ENCODE measurements at places on chromosomes 3 and 15. TPM values are rescaled to one million over a fixed set of nuclear protein-coding genes. Genes with fewer than 3 reads are reported as not detected.

NEK11 gene
- polyA plus RNA-seq: 13.1 TPM

ARL8B gene
- 84.4 TPM for polyA plus RNA-seq

SETD5 gene
- 103 TPM for polyA plus RNA-seq

TRIM42 gene
- polyA plus RNA-seq: not detected

GOLGA6L7 gene
- polyA plus RNA-seq: 0.25 TPM

SLC24A5 gene
- 0.49 TPM for polyA plus RNA-seq

STX19 gene
- polyA plus RNA-seq: not detected

CCRL2 gene
- polyA plus RNA-seq: 0.70 TPM

GP5 gene
- 0.70 TPM for polyA plus RNA-seq

SLC12A8 gene
- polyA plus RNA-seq: 5.5 TPM

GOLGA8G gene
- 0.06 TPM for polyA plus RNA-seq

ZNF660 gene
- polyA plus RNA-seq: 8.8 TPM

ARNT2 gene
- 61.5 TPM for polyA plus RNA-seq

Data from left renal pelvis (tissue), 4 donors.